NCI-H524 (cell line): ENCODE measurements at places on chromosomes 5 and 9.

DNA sequence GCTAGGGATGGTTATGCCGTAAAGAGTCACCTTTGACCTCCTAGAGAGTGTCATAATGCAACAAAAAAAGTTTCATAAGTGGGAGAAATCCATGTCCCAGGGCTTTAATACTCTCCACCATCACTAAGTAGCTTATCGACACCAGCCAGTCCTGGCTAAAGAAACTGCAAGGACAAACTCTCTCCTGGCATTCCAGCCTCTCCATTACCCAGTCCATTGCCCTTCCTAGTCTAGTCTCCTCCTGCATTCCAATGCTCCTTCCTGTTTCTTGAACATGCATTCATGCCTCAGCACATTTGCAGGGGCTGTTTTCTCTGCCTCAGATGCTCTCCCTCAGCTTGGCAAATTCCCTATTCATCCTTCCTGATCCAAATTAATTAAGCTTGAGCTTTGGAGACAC is 364.1 kb downstream of the BRINP1 start:
- no peak for DNase-seq

DNA sequence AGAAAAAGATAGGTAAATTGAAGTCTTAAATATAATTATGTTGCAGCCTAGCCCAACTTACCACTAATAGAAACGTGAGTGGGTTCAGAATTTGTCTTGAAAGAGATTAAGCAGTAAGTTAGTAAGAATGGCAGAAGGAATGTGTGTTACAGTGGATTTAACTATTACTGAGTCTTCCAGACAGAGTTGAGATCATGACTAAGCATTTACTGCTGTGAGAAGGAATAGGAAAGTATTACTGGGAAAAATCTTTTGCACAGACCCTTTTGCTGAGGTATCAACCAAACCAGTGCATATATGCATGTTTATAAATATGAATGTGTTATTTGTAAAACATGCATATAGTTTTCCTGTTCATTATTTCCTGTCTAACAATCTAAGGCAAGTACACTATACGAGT is 112.8 kb upstream of the EFNA5 start:
- DNase-seq: no peak

- DNase-seq: no peak
Measured at GRCh38 chr9:82988488-82988887, 74.5 kb downstream of the RASEF start.

DNA sequence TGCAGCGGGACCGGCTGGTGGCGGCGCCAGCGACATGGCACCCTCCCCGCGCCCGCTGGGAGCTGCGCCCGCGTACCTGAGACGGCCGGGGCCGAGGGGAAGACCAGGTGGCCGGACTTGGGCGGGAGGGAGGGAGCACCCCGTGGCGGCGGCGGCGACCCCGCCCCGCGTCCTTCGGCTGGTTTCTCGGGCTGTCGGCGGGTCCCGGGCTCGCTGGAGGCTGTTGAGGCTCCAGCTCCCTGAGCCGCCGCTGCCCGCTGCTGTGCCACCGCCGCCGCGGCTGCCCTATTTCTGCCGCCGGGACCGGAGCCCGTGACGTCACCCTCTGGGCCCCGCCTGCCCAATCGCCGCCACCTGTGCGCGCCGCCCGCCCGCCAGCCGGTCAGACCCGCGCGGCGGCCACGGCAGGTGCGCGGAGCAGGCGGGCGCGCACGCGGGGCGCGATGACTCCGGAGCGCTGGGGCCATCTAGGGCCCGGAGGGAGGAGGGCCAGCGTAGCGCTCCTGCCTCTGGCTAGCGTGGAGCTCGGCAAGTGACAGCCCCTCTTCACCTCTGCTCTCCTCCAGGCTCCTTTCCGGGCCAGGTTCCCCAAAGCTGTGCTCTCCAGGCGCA is at the start of gene FSTL4:
TSS of gene FSTL4 (minus strand) at position 293 of the 612 bp plus-strand sequence.
- DNase-seq: peak; percentile 77

DNA sequence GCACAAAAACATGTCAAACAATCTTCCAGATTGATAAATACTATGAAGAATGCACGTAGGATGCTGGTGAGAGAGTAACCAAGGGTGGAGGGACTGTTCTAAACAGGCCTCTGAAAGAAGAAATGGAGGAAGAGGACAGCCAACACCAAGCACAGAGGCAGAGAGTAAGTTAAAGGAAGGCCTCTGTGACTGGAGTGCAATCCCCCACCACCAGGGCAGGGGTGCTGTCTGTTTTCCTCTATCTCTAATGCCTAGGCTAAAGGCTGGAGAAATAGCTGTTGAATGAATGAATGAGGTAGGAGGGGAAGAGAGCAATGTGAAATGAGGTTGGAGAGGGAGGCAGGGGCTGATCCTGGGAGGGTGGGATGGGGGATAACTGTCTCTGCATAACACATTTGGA is 88.9 kb downstream of the ANKRD55 start:
- no peak for DNase-seq
